ENCODE measurements at places on chromosomes 2 and 18. TPM values are rescaled to one million over a fixed set of nuclear protein-coding genes. Genes with fewer than 3 reads are reported as not detected.
A peak's percentile ranks its signal among the peaks of the same experiment; 100 is the strongest.

DNA sequence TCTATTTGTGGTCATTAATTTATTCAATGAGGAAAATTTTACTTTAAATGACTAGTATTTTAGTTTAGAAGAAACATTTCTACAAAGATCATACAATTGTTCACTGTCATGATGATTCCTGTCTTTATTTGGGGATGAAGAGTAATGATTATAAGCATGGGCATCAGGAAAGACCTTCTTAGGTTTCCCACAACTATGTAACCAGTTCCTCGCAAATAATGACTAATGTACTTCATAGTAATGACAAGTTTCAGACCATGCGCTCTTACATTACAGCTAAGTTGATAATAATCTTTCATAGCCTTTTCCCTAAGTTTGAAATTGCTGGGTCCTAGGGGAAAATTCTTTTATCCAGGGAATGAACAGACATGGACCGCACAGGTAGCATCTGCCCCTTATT is 90.5 kb downstream of the MYO5B start:
- DNase-seq, result no peak

DNA sequence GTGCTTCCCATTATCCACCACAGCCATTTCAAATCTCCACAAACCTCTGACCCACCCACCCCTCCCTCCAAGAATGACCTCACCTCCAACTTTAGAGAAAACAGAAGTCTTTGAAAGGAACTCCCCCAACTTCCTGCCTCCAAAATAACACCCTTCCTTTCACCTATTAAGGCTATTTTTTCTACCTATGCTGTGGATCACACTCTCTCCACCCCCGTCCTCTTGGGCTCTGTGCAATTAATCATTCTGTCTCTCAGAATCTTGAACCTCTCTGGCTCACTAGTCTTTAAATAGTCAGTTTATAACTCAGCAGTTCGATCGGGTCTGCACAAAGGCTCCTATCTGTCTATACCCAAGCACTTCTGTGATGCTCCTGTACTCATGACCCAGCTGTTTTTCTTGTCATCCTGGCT is 37.3 kb upstream of the XPO1 start:
- no peak for DNase-seq

GRCh38 chr18:45254709-45255082 is 360.6 kb upstream of the SLC14A2 start:
- peak; percentile 36 for DNase-seq

- DNase-seq, result no peak
Measured at GRCh38 chr2:105609746-105610402, 134.8 kb upstream of the NCK2 start.

- DNase-seq, result peak; percentile 58
Measured at GRCh38 chr18:75208155-75208835, 644 bp downstream of the PTGR3 start.

- DNase-seq, result no peak
Measured at GRCh38 chr2:14806613-14807012, 174.1 kb downstream of the LRATD1 start.

DNA sequence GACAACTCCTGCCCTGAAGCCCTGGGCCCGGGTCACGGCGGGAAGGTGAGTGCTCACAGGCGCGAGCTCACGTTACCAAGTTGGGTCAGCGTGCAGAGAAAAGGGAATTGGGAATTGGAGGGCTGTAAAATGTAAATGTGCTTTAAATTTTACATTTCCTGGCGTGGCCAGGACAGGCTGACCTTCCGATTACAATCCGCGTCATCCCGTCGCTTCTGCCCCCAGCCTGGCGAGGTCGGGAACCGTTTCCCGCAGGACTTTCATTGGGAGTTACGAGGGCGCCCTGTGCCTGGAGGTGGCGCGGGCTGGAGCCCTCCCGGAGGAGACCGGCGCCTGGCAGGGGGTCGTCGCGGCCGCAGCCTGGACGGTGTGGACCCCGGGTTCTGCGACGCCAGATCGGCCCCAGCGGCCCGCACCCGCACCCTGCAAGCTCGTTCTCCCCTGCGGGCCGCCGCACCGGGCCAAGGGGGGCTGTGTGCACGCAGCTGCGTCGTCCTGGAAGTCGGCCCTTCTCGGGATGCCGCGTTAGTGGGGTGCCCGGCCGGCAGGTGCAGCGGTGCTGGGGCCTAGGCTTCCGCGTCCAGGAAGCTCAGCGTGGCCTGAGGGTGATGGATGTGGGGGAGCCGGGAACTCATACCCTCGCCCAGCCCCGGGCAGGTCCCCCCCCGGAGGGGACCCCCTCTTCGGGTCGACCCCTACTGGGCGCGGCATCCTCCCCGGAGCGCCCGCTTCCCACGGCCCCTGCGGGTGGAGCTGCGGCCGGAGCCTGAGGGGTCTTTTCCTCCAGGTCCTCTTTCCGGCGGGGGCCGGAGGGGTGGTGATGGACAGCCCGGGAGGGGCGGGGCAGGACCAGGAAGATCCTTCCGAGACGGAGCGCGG is 63.9 kb downstream of the LRRFIP1 start:
- DNase-seq, result no peak

DNA sequence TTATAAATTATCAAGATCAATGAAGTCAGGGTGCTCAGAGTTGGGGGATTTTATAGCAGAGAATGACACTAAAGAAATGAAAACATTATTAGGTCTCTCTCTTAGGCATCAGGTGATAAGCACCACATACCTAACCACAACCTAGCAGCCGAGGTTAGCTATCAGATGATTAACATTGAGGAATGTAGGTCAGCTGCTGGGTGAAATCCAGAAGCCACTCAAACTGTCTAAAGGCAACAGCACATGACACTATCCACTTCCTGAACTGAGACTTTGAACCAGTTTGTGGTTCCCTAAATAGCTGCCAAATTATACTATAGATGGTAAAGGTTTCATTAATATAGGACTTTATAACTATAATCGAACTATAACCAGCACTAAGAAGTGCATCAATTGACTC is 4.7 kb downstream of the EPG5 start:
- no peak for DNase-seq

GRCh38 chr18:21557607-21558253 is 42.8 kb downstream of the ESCO1 start:
- no peak for DNase-seq

DNA sequence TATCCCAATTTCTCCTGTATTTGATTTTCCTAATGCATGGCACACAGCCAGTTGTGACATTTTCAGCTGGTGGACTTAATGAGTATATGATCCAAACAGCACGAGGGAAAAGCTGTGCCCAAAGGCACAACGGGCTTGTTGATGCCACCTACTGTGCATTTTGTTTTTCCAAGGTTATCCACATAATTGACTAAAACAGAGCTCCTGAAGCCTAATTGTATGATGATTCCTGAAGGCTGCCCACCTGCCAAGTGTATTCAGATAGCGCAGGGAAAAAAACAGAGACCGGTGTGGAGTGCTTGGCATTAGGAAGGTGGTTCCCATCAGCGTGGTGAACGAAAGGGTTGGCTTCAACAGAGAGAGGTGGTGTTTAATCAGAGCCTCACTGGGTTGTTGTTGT is 14.9 kb downstream of the RBMS1 start:
- DNase-seq, result no peak

- DNase-seq, result no peak
Measured at GRCh38 chr2:4831751-4832150, 860.4 kb upstream of the SOX11 start.

DNA sequence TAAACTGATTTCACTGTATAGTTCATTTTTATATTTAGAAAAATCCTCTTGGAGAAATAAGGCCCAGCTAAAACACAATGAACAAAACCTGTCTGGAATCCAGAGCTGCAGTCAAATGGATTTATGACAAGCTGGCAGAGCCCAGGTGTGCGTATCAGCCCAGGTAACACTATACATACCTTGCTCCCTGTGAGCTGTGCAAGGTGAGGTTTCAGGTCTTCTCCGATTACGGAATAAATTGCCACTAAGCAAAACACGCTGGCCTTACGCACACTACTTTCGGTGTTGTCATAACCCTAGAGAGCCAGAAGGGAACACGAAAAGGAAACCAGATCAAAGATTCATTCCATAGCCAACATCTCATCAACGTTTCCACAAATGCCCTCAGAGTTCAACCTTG is 61.9 kb upstream of the TFCP2L1 start:
- no peak for DNase-seq

DNA sequence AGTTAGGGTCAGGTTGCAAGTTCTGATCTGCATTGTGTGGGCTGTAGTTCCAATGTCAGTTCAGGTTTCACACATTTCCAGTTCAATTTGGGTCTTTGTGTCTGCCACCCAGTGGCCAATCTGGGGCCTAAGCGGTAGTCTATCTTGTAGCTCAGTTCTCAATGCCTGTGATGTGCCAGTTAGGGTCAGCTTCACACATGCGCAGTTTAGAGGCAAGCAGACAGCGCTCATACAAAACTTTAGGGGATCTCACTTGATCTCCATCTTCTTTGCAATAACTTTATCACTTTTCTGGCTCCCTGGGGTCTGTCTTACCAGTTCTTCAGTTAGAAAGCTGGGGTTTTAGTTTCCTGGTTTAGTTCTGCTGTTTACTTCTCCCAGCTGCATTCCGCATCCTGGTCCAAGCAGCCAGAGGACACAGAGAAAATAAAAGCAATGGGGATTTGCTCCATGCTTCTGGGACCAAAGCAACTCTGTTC is 11.0 kb upstream of the ZNF24 start:
- peak; percentile 75 for DNase-seq

- DNase-seq, result no peak
Measured at GRCh38 chr2:69703189-69703588, 38.7 kb upstream of the ANXA4 start.

DNA sequence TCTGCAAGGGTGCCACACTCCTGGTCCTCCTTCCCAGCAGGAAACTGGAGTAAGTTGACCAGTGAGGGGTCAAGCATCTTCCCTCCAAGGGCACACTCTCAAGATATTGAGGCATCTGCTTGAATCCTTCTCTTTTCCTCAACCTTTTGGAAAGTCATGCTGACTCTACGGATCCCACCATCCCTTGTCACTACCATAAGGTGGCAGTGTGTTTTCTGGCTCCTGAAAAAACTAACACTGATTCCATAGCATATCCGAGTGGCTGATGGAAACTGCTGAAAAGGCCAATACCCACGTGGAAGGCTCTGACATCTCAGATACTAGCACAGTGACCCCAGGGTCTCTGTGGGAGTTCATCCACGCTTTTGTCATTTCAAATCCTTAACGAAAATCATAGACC is 37.1 kb downstream of the GPR45 start:
- DNase-seq, result no peak

DNA sequence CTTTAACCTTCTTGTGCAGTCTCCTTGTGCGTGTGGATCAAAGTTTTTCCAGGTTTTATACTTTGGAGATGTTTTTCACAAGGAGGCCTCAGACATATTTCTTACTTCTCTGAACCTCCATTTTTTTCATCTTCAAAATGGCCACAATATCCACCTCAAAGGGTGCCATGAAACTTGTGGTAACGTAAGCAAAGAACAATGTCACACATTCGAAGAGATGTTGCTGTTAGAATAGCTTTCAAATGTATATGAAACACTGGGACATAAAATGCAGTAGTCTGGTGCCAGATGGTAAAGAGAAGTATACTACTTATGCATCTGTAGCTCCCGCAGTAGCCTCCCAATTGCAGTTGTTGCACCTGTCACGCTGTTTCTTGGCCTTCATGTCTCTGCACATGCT is 2.6 kb upstream of the KRCC1 start:
- DNase-seq, result no peak

- no peak for DNase-seq
Measured at GRCh38 chr2:202014318-202014717, 19.3 kb upstream of the FZD7 start.

GRCh38 chr2:207122651-207123334 is 43.0 kb downstream of the KLF7 start:
- no peak for DNase-seq

DNA sequence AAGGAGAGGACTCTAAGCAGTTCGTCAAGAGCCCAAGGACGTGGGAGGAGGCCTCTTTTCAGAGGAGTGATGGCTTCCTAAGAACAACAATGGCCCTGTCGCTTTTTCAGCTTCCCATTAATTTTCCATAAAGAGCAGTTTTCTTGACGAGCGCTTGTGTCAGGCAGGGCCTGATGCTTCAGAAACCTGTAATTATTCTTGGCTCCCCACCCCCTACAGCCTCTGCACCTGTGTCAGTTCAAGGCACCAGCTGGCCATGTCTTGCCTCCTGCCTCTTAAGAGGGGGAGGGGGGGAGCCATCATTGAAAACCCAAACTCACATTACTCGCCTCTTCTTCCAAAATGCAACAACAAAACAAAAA is 32.3 kb downstream of the KLF7 start:
- DNase-seq, result peak; percentile 53

- peak; percentile 43 for DNase-seq
Measured at GRCh38 chr18:26865557-26865956, at the start of gene AQP4. TSS of gene AQP4 (minus strand) at chr18:26865707. CDS start at chr18:26865689, 18 bp downstream.

DNA sequence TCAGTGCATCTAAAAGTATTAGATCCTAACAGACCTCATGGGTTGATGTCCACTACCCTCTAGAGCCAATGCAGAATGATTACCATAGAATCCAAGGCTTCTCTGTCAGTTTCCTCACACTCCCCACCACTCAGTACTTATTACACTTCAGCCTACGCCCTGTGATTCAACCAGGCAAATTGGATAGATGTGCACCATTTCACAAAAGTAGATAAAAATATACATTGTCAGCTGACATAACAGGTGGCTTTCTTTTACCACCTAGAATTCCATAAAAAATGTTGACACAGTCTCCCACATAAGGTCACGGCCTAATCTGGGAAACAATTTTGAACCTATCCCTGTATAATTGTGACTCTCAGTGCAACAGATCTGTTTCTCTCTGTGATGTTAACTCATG is 144.9 kb downstream of the CERS6 start:
- no peak for DNase-seq

GRCh38 chr2:134234535-134234934 is 19.3 kb upstream of the MGAT5 start:
- no peak for DNase-seq

DNA sequence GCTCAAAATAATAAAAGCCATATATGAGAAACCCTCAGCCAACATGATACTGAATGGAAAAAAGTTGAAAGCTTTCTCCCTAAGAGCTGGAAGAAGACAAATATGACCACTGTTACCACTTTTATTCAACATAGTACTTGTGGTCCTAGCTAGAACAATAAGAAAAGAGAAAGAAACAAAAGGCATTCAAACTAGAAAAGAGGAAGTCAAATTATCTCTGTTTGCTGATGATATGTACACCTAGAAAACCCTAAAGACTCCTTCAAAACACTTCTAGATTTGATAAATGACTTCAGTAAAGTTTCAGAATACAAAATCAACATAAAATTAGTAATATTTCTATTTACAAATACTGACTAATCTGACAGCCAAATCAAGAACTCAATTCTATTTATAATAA is 328.8 kb upstream of the GCFC2 start:
- DNase-seq, result no peak

DNA sequence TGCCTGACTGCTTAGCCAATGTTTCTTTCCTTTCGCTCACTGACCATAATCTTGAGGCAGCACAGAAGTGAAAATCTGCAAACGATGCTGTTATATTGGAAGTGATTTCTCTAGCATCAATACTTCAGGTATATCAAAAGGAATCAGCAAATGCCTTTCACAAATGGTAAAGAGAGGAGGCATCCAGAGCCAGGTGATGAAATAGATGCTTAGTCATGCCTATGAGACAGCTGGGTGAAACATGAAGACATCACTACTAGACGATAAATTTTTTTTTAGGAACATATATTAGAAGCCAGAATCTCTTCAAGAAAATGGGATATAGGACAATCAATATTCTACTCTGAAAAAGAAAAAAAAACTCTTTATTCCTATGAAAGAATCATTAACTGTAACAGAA is 249.2 kb upstream of the SLC39A10 start:
- no peak for DNase-seq

DPYSL5 gene
- not detected for total RNA-seq

RAMP1 gene
- 323 TPM for total RNA-seq

TRIM54 gene
- 303 TPM for total RNA-seq

MEP1B gene
- total RNA-seq, result 0.17 TPM

NUP35 gene
- total RNA-seq, result 5.4 TPM

NGEF gene
- total RNA-seq, result not detected

Data from heart right ventricle (tissue), 16 donors.